ENCODE measurements at places on chromosomes 12 and 14.

DNA sequence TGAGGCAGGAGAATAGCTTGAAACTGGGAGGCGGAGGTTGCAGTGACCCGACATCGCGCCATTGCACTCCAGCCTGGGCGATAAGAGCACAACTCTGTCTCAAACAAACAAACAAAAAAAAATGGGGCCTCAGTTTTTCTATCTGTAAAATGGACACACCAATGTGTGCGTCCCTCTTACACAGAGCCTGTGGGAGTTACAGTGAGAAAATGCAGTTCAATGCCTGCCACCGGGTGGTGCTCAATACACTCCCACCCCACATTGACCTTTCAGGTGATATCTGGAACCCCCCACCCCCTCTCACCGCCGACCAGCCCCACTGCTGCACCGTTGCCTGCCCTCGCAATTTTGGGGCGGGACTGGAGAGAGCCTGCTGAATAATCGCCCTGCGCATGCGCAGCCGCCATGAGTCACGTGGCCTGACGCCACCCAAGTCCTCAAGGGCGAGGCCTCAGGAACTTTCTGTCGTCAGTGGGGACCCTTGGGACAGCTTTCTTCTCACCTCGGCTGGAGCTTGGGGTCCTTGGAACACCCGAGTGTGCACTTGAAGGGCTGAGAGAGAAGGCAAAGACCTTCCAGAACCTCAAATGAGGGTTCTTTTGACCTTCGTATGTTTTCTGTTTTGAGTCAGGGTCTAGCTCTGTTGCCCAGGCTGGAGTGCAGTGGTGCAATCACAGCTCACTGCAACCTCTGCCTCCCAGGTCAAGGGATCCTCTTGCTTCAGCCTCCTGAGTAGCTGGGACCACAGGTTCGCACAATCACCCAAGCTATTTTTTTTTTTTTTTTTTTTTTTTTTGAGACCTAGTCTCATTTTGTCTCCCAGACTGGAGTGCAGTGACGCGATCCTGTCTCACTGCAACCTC lies 14.6 kb upstream of the CABP1 start:
- no peak for DNase-seq

DNA sequence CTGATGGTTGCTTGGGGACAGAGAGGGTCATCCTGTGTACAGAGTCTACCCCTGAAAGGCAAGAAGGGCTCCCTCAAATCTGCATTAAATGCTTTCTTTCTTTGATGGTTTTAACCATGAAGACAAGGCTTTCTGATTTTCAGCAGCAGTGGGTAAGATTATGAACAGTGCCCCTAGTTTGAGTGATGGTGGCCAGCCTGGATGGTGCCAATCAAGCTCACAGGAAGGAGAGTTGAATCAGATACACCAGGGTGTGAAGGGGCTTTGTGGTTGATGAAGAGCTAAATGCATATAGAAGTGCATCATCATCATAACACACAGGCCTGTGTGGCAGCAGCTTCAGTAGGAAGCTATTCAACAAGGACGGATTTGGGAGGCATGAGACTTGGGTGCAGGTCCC lies 5.7 kb downstream of the KRT85 start:
- DNase-seq: no peak

DNA sequence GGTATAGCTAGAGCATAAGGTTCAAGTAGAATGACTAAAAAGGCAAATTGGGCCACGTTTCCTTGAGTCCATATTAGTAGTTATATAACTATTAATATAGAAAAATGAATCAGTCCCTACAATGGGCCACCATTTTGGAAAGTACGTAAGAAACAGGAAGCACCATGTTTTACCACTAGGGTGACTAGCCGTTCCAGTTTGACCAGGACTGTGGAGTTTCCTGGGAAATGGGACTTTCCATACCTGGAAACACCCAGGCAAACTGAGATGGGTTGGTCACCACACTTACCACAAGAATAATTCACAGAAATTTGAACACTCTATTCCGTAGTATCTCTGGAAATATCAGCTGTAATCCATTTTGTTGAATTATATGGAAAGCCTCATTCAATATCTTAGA lies 2.1 kb upstream of the MAGOHB start:
- DNase-seq: no peak

DNA sequence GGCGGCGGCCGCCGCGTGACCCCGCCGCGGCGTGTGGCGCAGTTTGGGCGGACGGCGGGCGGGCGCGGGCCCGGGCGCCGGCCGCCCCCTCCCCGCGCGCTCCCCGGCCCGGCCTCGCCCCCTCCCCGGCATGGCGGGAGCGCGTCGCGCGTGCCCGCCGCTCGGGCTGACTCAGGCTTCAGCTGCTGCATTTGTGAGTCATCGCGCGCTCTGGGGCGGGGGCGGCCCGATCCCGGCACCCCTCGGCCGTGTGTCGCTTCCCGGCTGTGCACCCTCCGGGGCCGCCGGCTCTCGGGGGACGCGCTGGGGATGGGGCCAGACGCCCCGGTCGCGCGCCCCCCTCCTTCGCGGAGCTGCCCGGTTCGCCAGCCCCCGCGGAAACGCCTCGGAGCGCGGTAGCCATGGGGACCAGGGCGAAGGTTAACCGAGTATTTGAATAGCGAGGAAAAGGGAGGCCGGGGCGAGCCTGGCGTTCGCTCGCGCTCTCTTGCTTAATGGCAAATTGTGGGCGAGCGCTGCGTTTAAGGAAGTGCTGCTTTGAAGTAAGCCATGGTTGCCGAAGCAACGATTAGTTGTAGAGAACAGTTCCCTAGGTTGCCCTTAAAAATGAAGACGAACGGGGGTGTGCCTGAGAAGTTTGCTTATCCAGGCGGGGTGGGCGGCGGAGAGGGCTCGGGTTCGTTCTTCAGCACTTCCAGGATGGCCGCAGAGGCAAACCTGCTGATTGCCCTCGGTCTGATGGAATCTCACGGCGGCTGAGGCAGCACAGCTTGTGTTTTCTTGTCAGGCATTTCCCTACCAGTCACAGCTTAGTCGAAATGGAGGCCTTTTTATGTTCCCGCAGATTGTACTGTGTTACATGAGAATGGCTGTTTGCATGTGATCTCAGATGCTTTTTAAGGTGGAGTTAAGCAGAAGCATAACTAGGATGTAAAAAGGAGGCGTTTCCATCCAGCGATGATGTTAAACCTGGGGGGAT lies 896 bp downstream of the EIF5 start:
- DNase-seq: peak; percentile 72

DNA sequence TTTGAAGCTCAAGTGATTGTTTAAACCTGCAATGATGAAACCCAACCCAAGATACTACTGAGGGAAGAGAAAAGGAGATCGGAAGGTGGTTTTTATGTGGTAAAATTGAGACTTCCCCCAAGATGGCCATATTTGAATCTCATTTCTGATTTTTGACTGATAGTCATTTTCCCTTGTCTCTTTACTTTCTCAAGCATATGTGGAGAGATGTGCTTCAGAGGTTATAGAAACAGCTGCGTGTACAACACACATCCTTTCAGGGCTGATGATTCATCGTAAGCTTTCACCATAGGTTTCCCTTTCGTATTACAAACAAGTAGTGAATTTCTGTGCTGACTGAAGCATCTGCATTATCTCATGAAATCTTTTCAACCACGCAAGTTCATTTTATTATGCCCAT lies 276.2 kb downstream of the EMP1 start:
- peak; percentile 81 for DNase-seq

- no peak for DNase-seq
Observed at GRCh38 chr14:26200687-26201086, 397.1 kb downstream of the NOVA1 start.

DNA sequence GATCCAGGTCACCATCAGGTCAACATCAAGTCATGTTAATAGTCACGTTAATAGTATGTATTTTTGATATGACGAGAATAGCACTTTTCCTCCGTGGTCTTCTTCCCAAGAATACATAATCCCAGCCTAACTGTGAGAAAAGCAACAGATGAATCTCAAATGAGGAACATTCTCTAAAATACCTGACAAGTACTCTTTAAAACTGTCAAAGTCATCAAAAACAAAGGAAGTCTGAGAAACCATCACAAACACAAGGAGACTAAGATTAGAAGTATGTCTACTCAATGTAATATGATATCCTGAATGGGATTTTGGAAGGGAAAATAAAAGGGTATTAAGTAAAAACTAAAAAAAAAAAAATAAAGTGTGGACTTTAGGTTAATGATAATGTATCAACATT lies 36.8 kb upstream of the GLIPR1 start:
- DNase-seq: no peak

DNA sequence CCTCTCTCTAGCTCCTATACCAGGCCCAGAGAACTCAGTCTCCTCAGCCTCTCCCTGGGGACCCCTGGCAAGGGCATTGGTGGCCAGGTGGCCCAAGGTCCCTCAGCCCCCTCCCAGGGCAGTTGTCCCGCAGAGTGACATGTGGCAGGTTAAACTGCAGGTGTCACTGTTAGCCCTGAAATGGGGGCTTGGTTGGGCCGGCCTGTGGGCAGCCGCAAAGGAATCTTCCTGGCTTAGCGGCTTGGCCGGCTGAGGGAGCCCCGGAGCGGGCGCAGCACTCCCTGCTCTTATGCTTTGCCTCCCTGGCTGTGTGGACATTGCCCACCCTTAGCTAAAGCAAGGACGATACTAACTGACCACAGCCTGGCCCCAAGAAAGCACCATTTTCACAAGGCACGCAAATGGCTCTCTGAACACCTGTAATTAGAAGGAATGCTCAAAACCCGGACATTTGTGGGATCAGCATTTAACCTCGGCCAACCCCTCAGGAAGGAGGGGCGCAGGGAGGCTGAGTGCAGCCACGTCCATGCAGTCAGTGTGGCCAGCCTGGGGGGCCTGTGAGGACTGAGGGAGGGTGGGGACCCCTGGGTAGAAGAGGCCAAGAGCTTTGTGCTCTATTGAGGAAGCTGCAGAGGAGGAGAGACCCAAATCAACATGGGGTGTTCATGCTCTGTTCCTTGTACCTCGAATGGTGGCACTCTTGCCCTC lies 82.2 kb downstream of the PAPOLA start:
- peak; percentile 34 for DNase-seq

GRCh38 chr12:16474801-16475200 lies 127.4 kb downstream of the MGST1 start:
- no peak for DNase-seq

- no peak for DNase-seq
Observed at GRCh38 chr12:53383258-53383657, 3.3 kb downstream of the SP1 start.

DNA sequence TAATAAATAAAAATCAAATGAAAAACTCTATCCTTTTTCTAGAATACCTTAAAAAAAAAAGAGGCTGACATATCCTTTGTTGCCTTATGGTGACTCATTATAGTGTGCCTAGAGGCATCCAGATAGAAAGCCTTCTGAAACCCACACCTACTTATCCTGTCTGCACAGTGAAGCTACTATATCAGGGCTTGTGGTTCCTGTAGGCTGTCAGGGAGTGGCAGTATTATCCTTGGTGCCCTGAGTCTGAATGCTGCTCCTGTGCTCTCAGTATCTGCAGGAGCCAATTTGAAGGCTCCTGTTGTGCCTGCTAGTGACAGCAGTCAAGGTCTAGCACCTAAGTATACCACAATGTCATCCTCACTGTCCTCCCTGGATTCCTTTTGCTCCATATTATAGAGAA lies 168.4 kb upstream of the AVPR1A start:
- no peak for DNase-seq

DNA sequence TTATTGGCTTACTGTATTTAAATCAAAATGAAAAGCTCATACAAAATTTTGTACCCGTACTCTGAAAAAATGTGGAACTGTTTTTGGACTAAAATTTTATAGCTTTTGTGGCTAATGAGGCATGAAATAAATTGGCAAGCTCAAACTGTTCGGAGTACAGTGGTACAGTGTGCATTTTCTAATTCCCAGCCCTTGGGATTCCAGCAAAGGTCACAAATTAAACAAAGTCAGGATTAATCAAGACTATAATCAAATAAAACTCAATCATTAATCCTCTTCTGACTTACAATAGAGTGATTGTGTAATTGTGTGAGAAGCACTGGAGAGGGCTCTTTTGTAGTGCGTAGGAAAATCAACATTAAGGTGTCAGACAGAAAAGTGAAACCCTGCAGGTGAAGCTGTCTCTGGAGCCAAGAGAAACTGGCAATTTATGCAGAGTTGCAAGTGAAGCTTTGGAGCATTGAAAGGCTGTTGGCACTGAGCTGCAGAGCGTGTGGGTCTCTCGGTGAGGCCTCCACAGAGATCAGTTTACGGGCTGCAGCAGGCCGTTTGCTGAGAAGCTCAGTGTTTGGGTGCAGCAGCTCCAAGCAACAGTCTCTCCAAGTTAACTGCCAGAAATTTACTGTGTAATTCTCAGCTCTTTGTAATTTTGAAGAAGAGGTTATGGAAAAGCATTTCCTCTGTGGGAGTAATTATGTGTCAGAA lies 275.9 kb downstream of the FBXL14 start:
- DNase-seq: peak; percentile 82

- peak; percentile 88 for DNase-seq
Observed at GRCh38 chr14:105093038-105093430, 27.8 kb upstream of the GPR132 start.

DNA sequence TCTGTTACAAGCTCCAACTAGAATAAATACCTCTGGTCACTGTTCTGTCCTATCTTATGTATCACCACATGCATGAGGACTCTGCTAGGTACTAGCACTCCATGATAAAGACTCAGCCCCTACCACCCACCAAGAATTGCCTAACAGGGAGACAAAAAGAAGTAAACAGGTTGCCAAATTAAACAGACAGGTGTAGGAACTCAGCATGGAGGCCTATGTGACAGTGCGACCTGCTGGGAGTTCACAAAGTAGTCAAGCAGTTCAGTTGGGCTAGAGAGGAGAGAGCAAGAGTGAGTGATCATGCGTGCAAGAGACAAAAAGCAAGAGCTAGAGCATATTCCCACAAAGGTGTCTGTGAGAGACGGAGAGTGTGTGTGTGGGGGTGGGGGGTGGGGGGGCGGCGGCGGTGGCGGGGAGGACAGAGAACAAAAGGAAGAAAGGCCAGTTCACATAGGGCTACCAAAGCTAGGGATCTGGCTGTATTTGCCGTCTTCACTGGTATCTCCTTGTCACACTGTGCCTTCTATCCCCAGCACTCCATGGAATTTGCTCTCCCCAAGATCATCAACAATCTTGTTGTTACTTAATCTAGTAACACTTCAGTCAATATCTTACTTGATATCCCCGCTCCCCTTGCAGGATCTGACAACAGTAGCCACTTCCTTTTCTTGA lies 81.2 kb downstream of the SPPL3 start:
- no peak for DNase-seq

GRCh38 chr12:58202933-58203718 lies 261.8 kb downstream of the ATP23 start:
- DNase-seq: no peak

DNA sequence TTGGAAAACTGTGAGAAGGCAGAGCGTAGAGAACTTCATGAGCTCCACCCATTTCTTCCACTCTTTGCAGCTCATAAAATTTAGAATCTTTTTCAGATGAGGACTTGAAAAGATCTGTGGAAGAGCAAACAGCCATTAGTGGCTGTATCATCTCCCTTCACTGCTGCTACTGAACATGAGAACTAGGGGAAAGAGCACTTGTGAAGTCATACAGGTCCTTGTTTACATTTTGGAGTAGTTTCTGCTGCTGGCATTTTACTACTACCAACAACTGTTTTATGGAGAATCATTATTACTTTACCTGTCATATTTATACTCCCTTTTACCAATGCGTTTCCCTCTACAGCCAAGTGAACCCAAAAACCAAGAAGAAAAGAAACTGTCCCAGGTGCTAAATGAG lies 41.0 kb downstream of the RPGRIP1 start:
- no peak for DNase-seq

All from umbilical cord (tissue), 2 donors.